ENCODE measurements at places on chromosomes 11 and 22.

DNA sequence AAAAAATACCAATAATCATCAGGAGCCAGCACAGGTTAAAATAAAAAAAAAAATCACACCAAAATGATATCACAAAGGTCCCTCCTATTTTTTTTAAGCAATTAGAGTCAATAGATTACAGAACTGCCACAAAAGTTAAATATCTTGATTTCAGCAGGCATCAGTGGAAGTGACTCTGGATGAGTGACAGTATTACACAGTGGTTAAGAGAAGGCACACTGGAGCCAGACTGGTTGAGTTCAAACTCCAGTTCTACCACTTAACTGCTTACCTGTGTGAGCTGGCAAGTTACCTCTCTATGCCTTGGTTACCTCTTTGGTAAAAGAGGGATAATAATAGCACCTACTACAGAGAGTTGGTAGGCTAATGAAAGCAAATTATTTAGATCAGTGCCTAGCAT is 148.5 kb downstream of the ATG16L2 start:
- no peak for DNase-seq

DNA sequence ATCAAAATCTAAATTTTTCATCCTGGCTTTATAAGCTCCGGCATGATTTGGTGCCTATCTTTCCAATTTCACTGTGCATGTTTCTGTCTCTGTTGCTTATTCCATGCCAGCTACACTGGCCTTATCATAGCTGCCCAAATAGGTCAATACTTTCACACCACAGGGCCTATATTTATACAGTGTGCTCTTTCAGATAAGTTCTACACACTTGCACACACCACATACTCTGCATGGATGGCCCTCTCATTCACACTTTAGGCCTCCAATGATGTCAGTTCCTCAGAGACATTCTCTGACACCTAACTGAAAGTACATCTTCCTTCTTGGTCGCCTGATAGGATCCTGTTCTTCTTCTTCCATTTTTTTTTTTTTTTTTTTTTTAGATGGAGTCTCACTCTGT is 7.0 kb downstream of the ALG8 start:
- DNase-seq: no peak

DNA sequence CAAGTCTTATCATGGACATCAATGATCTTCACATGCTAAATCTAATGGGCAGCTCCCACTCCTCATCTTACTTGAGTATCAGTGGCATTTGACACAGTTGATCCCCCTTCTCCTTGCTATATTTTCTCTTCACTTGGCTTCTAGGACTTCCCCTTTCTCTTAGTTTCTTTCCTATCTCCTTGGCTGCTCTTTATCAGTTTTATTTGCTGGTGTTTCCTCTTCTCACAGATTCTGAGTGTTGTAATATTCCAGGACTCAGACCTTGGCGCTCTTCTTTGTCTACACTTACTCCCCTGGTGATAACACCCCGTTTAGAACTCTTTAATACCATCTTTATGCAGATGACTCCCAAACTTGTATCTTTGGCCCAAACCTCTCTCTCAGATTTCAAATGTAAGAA is 33.9 kb upstream of the RASSF10 start:
- no peak for DNase-seq

GRCh38 chr22:29109822-29110221 is 37.0 kb downstream of the KREMEN1 start:
- no peak for DNase-seq

DNA sequence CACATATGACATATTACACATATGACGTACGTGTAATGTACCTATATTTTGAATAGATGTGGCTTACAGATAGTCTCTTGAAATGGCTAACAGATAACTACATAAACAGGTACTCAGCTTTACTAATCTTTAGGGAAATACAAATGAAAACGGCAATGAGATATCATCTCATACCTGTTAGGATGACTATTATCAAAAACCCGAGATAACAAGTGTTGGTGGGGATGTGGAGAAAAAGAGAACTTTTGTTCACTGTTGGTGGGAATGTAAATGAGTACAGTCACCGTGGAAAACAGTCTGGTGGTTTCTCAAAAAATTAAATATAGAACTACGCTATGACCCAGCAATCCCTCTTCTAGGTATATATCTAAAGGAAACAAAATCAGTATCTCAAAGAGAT is 247.6 kb downstream of the ETS1 start:
- no peak for DNase-seq

- no peak for DNase-seq
Measured at GRCh38 chr22:17265649-17266248, 46.5 kb upstream of the ADA2 start.

DNA sequence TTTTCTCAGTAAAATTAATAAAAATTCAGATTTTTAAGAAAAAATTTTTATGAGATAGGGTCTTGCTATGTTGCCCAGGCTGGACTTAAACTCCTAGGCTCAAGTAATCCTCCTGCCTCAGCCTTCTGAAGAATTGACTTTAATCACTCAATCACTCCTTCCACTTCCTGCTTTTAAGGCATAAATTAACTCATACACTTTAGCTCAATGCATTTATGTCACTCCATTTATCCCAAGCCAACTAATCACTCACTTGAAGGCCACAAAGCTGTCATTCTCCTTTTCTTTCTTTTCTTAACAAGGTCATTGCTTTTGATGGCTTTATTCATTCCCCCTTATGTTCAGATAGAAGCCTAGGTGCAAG is 877 bp downstream of the ALG9 start:
- DNase-seq: no peak

DNA sequence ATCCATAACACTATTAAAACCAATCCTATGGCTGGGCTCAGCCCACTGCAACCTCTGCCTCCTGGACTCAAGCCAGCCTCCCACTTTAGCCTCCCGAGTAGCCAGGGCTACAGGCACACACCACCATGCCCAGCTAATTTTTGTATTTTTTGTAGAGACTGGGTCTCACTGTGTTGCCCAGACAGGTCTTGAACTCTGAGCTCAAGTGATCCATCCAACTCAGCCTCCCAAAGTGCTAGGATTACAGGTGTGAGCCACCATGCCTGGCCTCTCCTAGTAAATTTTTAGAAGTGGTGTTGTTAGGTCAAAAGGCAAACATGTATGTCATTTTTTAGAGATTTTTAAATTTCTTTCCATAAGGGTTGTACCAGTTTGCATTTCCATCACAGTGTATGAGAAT is 14.2 kb downstream of the F2 start:
- no peak for DNase-seq

DNA sequence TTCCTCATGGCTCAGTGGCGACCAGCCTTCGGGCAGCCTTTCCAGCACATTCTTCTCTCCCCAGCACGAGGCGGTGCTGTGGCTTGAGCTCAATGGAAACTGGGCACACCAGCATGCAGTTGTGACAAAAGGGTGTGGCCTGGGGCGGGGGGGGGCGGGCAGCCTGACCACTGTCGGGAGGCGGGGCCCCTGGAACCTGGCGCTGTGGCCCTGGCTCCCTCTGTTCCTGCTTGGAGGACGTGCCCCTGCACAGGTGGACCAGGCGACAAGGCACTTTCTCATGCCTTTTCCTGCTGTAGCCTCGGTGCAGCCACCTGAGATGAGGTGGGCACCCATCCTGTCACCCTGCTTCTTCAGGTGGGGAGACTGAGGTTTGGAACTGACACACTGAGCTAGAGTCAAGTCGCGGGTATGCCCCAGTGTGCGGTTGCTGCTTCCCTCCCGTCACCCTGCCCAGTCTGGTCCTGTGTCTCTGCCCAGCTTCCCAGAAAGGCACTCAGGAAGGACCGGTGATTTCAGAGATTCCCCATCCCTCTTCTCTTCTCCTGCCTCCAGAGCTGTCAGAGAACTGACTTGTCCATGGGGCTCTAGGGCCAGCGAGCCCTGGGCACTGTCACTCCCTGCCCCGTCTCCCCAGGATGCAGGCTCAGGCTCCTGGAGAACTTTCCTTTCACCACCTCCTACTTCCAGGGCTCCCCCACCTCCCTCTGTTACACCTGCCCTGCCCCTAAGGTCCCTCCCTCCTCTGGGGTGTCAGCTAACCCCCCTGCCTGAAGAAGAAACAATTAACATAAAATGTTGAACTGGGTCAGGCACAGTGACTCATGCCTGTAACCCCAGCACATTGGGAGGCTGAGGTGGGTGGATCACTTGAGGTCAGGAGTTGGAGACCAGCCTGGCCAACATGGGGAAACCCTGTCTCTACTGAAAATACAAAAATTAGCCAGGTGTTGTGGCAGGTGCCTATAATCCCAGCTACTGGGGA is 9.9 kb downstream of the B3GAT1 start:
- DNase-seq: no peak

GRCh38 chr11:129723146-129723760 is 92.4 kb upstream of the TMEM45B start:
- no peak for DNase-seq

GRCh38 chr11:788953-789940 is 643 bp downstream of the CEND1 start:
- DNase-seq: no peak

GRCh38 chr11:7031471-7031871 is 11.2 kb downstream of the NLRP14 start:
- DNase-seq: no peak

- no peak for DNase-seq
Measured at GRCh38 chr11:10797531-10797930, 11.2 kb downstream of the EIF4G2 start.

DNA sequence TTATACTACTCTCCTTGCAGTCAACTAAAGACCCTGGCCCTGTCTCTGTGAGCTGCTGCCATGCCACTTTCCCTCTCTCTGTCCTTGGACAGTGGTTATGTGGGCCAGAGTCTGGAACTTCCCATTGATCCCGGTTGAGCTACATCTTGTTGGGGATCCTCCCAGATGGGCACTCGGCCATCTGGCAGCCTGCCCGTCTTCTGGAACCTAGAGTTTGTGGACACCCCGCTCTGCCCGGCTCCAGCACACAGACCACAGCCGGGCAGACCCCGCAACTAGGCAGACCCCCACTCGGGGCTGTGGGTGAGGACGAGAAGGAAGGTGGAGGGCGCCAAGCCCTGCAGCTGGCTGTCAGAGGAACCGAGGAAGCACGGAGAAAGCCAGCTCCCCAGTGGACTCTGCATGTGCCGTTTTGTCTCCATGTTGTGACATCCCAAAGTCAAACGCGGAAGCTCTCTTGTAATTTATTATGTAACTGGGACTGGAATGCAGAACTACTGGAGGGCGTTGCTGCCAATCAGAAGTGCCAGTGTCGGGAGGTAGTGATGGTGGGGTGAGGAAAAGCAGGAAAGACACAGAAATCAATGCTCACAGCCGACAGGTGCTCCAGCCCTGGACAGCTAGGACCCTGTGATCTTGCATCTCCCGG is 207.7 kb downstream of the CEP164 start:
- DNase-seq: no peak

DNA sequence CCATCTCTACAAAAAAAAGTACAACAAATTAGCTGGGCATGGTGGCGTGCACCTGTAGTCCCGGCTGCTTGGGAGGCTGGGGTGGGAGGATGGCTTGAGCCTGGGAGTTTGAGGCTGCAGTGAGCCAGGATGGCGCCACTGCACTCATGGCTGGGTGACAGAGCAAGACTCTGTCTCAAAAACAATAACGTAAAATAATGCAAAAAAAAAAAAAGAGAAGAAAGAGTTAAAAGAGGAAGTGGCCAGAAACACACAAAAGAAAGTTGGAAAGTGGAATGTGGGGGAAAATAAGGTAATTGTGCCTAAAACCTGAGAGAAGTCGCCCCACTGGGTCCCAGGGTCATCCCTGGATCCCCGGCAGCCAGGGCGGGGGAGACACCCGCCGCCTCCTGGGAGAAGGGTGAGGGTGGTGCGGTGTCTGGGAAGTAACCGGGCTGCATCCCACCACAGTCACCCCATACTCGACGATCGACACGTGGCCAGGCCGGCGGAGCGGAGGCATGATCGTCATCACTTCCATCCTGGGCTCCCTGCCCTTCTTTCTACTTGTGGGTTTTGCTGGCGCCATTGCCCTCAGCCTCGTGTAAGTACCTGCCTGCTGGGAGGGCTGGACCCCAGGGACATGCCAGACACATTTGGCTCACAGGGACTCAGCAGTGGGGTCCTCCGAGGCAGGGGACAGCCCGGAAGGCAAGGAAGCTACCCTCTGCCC is 8.1 kb downstream of the UPK3A start:
- DNase-seq: no peak

DNA sequence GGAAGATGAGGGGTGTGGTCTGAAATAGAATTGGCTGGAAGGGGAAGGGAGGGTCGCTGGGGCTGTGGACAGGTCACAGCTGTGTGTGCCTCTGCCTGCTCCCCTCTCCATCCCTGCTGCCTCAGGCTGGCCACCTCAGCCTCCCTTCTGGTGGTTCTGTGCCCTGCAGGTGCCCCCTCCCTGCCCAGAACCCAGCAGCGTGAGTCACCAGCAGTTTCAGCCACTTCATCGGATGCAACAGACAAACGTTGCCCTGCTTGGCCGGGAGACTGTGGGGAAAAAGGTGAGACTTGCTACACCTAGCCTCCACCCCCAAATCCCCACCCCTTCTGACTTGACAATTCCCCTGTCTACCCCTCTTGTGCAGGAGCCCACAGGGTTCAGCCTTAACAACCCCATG is 21.8 kb upstream of the LRRC10B start:
- DNase-seq: no peak

GRCh38 chr11:12192794-12193514 is 82.6 kb downstream of the MICAL2 start:
- DNase-seq: no peak

GRCh38 chr11:128645968-128646367 is 47.9 kb upstream of the FLI1 start:
- no peak for DNase-seq

GRCh38 chr11:69463181-69463994 is 18.1 kb upstream of the LINC01488 start:
- peak; percentile 80 for DNase-seq

DNA sequence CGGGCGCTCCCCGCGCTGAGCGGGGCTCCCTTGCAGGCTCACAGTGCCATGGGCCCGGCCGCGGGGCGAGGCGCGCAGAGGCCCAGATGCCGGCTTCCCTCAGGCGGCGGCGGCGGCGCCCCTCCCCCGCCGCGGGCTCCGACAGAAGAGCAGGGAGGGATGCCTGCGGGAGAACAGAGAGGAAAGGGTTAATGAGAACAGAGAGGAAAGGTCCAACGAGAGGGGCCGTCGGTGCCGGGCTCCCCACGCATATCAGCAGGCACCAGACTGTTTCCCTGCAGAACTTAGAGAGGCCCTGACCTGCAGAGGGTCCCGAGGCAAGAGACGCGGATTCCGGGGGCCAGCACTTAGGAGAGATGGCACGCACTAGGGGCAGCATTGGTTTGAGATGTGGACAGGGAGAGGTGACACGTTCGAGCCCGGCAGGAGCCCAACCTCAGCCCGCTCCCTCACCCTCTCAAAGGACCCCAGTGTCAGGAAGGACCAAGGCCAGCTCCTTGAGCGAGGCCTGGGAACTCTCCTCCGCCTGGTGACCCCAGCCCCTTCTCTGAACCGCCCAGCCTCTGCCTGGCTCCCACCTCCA is 9.1 kb downstream of the NRXN2 start:
- no peak for DNase-seq

DNA sequence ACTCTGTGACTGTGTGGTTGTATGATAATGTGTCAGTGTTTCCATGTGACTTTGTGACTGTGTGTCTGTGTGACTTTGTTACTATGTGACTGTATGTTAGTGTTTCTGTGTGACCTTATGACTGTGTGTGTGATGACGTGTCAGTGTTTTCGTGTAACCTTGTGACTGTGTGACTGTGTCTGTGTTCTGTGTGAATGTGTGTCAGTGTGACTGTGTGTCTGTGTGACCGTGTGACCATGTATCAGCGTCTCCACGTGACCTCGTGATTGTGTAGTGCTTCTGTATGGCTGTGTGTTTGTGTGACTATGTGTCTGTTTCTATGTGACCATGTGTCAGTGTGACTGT is 9.5 kb upstream of the PKNOX2 start:
- no peak for DNase-seq

GRCh38 chr22:35894937-35895708 is 133.5 kb downstream of the RBFOX2 start:
- peak; percentile 65 for DNase-seq

GRCh38 chr11:2837651-2838050 is 47.9 kb downstream of the CDKN1C start:
- no peak for DNase-seq
